ENCODE measurements at places on chromosomes 1 and 21. TPM values are rescaled to one million over a fixed set of nuclear protein-coding genes. Genes with fewer than 3 reads are reported as not detected.

The NR1I3 gene
- not detected for total RNA-seq

The CRP gene
- not detected for total RNA-seq

The ATP6V1G3 gene
- total RNA-seq = not detected

The CRNN gene
- total RNA-seq = not detected

The FAM167B gene
- 3.8 TPM for total RNA-seq

The OR2L3 gene
- total RNA-seq = not detected

The LYSMD1 gene
- total RNA-seq = 14.0 TPM

The CADM3 gene
- total RNA-seq = 7.1 TPM

The TRIM17 gene
- 20.5 TPM for total RNA-seq

The RAB3B gene
- 87.1 TPM for total RNA-seq

The AMY1A gene
- total RNA-seq = not detected
